ENCODE measurements at places on chromosomes 4 and X. TPM values are rescaled to one million over a fixed set of nuclear protein-coding genes. Genes with fewer than 3 reads are reported as not detected.

The GC gene
- total RNA-seq: not detected

The IBSP gene
- total RNA-seq: not detected

The HTN1 gene
- total RNA-seq: not detected

The NXF2 gene
- total RNA-seq: not detected

The APELA gene
- total RNA-seq: not detected

The CLIC2 gene
- 11.7 TPM for total RNA-seq

The PITX2 gene
- total RNA-seq: not detected

The HHIP gene
- total RNA-seq: not detected

The GPR119 gene
- not detected for total RNA-seq

The MAGEB1 gene
- total RNA-seq: not detected

The CDK16 gene
- 120 TPM for total RNA-seq

The FGF13 gene
- 1.7 TPM for total RNA-seq

The C1GALT1C1 gene
- 19.7 TPM for total RNA-seq

The F8A3 gene
- 0.19 TPM for total RNA-seq

The TRIM75 gene
- total RNA-seq: not detected

The CDKL2 gene
- total RNA-seq: 0.11 TPM

The GAGE12H gene
- not detected for total RNA-seq

The GJB1 gene
- not detected for total RNA-seq

The DCHS2 gene
- total RNA-seq: not detected

The RHOXF2 gene
- total RNA-seq: not detected
